ENCODE measurements at places on chromosomes 16 and 17.

GRCh38 chr17:31789707-31790505 is 69.1 kb downstream of the COPRS start:
- H3K36me3 ChIP-seq: no peaks in the 10 kb centered on the region
- DNase-seq: no peak
- H3K27ac ChIP-seq: no peak overlapping the region
- H3K4me1 ChIP-seq: no peaks in the 10 kb centered on the region
- peaks cover 4% of the 10 kb centered on the region for H3K27me3 ChIP-seq

DNA sequence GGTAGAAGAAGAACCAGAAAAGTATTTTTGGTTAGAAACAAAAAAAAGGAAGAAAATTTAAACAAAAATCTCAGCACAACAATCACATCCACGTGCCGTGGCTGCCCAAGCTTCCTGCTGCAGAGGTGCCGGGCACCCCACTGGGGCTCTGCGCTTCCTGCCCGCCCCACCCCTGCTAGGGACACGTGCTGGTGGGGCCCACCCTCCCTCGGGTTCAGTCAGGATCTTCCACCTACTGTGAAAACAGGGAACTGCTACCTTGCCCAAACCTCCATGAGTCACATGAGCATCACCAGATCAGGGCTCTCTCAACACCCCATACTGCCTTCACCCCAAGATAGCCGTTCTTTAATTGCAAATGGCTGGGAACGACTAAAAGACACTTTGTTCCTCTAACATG is 24.4 kb upstream of the CYTH1 start:
- no peak for DNase-seq
- no peaks in the 10 kb centered on the region for H3K27me3 ChIP-seq
- peak overlapping the region; percentile 95 for H3K27ac ChIP-seq
- H3K36me3 ChIP-seq: peaks cover 78% of the 10 kb centered on the region
- H3K4me3 ChIP-seq: no peak overlapping the region

GRCh38 chr17:79039171-79039570 is 15.2 kb downstream of the C1QTNF1 start:
- H3K36me3 ChIP-seq: no peaks in the 10 kb centered on the region
- no peaks in the 10 kb centered on the region for H3K4me1 ChIP-seq
- no peak for DNase-seq
- H3K27me3 ChIP-seq: peaks cover 7% of the 10 kb centered on the region

DNA sequence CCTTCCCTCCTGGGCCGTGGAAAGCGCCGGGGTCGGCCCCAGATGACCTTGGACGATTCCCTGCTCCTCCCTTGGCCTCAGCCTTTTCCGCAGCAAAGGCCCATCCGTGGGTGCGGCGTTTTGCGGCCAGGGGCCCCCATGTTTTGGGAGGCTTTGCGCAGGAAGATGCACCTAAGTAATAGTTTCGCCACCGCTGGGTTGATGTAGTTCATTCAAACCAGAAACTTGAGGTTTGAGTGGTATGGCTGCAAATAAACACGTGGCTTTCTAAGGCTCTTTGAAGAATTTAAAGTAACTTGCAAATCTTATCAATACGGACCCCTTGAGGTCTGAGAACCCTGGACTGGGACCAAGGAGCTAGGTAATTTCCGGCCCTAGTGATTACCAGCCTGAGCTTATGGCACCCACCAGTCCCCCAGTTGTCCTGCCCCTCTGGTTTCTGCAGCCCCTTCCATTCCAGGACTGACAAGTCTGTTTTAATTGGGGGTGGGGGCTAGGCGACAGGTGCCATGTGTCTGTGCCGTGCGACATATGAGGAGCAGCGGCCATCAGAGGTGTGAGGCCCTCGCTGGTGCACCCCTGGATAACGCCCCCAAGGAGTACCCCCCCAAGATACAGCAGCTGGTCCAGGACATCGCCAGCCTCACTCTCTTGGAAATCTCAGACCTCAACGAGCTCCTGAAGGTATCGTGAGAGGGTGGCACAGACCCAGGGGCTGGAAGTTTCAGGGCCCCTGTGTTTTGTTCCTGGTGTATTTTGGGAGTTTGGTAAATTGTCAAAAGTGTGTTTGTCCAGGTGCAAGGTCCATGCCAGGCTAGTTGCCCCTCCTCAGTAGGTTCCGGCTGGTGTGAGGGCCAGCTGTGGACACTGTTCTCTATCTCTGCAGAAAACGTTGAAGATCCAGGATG is 834 bp downstream of the MRPL12 start:
- no peaks in the 10 kb centered on the region for H3K27me3 ChIP-seq
- DNase-seq: no peak
- H3K36me3 ChIP-seq: peaks cover 56% of the 10 kb centered on the region
- H3K4me1 ChIP-seq: peaks cover 36% of the 10 kb centered on the region
- H3K27ac ChIP-seq: peak overlapping the region; percentile 75
- H3K4me3 ChIP-seq: peak overlapping the region; percentile 76

- no peak for DNase-seq
- H3K27ac ChIP-seq: no peak overlapping the region
- H3K4me1 ChIP-seq: no peaks in the 10 kb centered on the region
- H3K4me3 ChIP-seq: no peak overlapping the region
- H3K27me3 ChIP-seq: peaks cover 24% of the 10 kb centered on the region
These were observed 46.4 kb downstream of the DNAH3 start for GRCh38 chr16:21103941-21104860.

DNA sequence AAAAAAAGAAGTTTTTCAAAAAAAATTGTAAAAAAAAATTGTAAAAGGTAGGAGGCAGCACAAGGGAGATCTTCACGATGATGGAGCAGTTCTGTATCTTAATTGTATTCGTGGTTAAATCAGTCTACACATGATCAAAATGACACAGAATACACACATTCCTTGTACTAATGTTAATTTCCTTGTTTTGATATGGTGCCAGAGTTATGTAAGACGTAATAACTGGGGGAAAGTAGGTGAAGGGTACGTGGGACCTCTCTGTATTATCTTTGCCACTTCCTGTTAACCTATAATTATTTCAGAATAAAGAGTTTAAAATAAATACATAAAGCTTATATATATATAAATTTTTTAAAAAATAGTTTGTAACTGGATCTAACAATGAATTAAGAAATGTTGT is 36.8 kb downstream of the HELZ start:
- H3K27me3 ChIP-seq: no peaks in the 10 kb centered on the region
- H3K4me3 ChIP-seq: no peak overlapping the region
- DNase-seq: no peak
- H3K36me3 ChIP-seq: peaks cover 52% of the 10 kb centered on the region
- H3K4me1 ChIP-seq: peaks cover 16% of the 10 kb centered on the region
- H3K27ac ChIP-seq: no peak overlapping the region

GRCh38 chr17:64281962-64282752 is 19.1 kb upstream of the TEX2 start:
- no peak overlapping the region for H3K4me3 ChIP-seq
- H3K36me3 ChIP-seq: no peaks in the 10 kb centered on the region
- peaks cover 6% of the 10 kb centered on the region for H3K4me1 ChIP-seq
- no peaks in the 10 kb centered on the region for H3K27me3 ChIP-seq

DNA sequence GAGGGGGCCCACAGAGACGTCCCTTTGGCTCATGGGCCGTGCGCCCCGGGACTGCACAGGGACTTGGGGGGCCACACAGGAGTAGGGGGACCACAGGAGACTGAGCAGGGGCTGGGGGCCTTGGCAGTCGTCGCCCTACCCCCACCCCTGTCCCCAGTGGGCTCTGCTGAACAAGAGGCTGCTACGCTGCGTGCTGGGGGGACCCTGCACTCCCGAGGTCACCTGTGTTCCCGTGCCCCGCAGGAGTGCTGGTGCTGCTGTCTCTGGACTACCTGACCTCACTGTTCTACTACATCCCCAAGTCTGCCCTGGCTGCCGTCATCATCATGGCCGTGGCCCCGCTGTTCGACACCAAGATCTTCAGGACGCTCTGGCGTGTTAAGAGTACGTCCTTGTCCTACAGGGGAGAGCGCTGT is 14.4 kb upstream of the RNF213 start:
- H3K27me3 ChIP-seq: no peaks in the 10 kb centered on the region
- no peaks in the 10 kb centered on the region for H3K36me3 ChIP-seq
- DNase-seq: no peak

GRCh38 chr17:3049705-3050295 is 13.6 kb downstream of the OR1D5 start:
- peak overlapping the region; percentile 91 for H3K4me3 ChIP-seq
- H3K36me3 ChIP-seq: no peaks in the 10 kb centered on the region
- H3K27me3 ChIP-seq: peaks cover 9% of the 10 kb centered on the region

DNA sequence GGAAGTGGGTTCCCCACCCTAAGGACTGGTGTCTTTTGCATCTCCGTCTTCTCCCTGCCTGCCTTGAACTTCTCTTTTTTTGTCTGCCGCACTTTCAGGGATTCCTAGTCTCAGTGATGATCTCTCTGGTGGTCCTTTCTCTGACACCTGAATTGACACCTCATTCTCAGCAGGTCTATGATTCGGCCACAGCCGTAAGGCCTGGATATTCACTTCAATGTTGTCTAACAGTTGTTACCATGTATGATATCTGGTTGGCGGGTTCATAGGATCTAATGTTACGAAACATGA is 25.1 kb upstream of the SLC47A1 start:
- H3K4me3 ChIP-seq: peak overlapping the region; percentile 78
- no peak for DNase-seq
- H3K27ac ChIP-seq: peak overlapping the region; percentile 64
- peaks cover 4% of the 10 kb centered on the region for H3K36me3 ChIP-seq
- peaks cover 3% of the 10 kb centered on the region for H3K27me3 ChIP-seq
- peaks cover 8% of the 10 kb centered on the region for H3K4me1 ChIP-seq

All from activated CD4-positive, alpha-beta memory T cell treated with anti-CD3 and anti-CD28 coated beads, Interleukin-2, amount 10 ng/mL, durations not matched to agents 7 days and 5 days (primary cell).